ENCODE measurements at places on chromosomes 3 and 15. TPM values are rescaled to one million over a fixed set of nuclear protein-coding genes. Genes with fewer than 3 reads are reported as not detected.

ARID3B gene
- 19.0 TPM for total RNA-seq

DNA sequence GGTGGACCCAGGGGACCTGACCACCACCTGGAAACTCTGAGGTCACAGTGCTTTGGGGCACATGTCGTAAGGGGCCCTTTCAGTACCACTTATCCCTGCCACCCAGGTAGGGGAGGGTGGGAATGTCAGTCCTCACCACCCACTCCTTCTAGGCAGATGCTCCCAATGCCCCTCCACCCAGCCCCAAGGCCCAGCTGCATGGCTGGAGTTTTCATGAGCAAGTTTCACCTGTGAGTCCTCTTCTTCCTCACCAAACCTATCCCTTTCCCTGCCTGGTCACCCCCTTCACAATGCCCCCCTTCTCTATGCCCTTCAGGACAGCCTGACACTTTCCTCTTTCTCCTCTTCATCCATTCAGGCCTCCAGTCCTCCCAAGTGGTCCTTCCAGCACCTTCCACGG is 9.8 kb downstream of the FAM174B start:
- H3K4me1 ChIP-seq, result peaks cover 35% of the 10 kb centered on the region
- H3K4me3 ChIP-seq, result peak overlapping the region; percentile 13
- no peak for DNase-seq

- no peak overlapping the region for H3K4me3 ChIP-seq
- no peaks in the 10 kb centered on the region for H3K4me1 ChIP-seq
- no peaks in the 10 kb centered on the region for H3K36me3 ChIP-seq
- H3K27me3 ChIP-seq, result no peaks in the 10 kb centered on the region
- H3K27ac ChIP-seq, result no peak overlapping the region
Measured at GRCh38 chr15:39799552-39800011, 16.9 kb upstream of the FSIP1 start.

GRCh38 chr3:170180079-170180907 is 1.2 kb downstream of the PHC3 start:
- peaks cover 16% of the 10 kb centered on the region for H3K4me1 ChIP-seq
- H3K36me3 ChIP-seq, result peaks cover 21% of the 10 kb centered on the region
- H3K4me3 ChIP-seq, result peak overlapping the region; percentile 75
- H3K27ac ChIP-seq, result peak overlapping the region; percentile 47
- no peaks in the 10 kb centered on the region for H3K27me3 ChIP-seq
- DNase-seq, result peak; percentile 45

DNA sequence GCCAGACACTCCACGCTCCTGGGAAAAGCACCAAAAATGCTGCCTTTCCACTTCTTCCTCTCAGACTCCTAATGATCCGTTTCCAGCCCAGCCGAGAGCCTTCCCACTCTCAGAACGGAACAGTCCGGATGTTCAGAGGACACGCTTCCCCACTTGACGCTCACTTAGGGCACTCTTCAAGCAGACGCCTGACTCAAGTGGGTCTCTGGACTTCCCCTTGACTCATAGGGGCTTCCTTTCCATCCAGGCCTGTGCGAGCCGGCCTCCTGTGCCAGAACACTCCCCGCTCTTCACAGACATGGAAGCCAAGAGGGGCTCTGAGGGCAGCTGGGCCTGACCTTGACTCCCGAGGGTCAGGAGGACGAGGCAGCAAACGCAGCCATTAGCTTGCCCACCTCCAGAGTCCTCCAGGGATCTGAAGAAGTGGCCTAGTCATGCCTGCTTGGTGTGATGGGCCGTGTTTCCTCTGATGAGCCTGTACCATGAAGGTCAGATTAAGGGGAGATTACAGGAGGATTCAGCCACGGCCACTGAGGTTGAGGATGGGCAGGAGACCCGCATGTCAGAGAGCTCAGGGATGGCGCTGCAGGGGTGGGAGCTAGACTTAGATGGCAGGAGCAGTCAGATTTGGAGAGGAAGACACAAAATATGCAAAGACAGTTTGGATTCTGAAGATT is 114.7 kb upstream of the TLE3 start:
- no peak overlapping the region for H3K27ac ChIP-seq
- no peak overlapping the region for H3K4me3 ChIP-seq
- no peak for DNase-seq
- H3K4me1 ChIP-seq, result no peaks in the 10 kb centered on the region
- H3K36me3 ChIP-seq, result no peaks in the 10 kb centered on the region

GRCh38 chr15:65476903-65477302 is 40.6 kb downstream of the DPP8 start:
- H3K36me3 ChIP-seq, result peaks cover 8% of the 10 kb centered on the region
- no peak overlapping the region for H3K27ac ChIP-seq
- H3K4me1 ChIP-seq, result no peaks in the 10 kb centered on the region
- H3K27me3 ChIP-seq, result no peaks in the 10 kb centered on the region
- no peak overlapping the region for H3K4me3 ChIP-seq
- no peak for DNase-seq

DNA sequence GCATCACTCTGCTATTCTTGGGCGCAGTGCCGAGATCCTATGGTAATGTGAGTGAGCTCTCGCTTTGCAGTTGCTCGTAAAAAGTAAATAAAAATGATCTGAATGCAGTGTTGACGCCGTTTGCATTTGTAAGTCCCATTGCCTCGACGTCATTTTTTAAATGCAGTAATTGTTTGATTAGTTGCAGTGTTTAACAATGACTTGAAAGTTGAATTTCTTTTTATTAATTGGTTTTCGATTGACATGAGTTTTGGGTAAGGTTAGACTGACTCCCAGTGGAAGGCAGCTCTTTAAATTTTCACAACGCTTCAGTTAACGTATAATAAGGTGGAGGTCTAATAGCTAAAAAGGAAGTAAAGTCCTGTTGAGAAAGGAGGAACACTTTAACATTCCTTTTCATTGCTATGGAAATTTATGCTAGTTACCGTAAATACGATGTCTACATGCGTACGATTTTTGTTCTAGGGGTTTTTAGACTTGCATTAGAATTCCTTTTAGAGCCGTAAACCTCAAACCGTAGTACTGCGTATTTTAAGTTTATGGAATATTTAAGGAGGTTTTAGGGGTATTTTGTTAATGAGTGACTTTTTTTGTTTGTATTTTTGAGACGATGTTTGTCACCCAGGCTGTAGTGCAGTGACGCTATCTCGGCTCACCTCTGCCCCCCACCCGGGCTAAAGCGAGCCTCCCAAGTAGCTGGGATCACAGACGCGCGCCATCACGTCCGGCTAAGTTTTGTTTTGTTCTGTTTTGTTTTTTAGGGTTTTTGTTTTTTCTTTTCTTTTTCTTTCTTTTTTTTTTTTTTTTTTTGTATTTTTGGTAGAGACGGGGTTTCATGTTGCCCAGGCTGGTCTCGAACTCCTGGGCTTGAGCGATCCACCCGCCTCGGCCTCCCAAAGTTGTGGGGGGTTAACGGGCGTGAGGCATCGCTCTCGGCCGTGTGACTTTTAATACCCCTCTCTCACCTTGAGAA is 1.4 kb downstream of the MORF4L1 start:
- DNase-seq, result peak; percentile 24
- H3K4me3 ChIP-seq, result peak overlapping the region; percentile 76
- peaks cover 5% of the 10 kb centered on the region for H3K36me3 ChIP-seq
- no peaks in the 10 kb centered on the region for H3K27me3 ChIP-seq
- H3K4me1 ChIP-seq, result peaks cover 31% of the 10 kb centered on the region

- H3K4me3 ChIP-seq, result no peak overlapping the region
- no peak overlapping the region for H3K27ac ChIP-seq
- H3K4me1 ChIP-seq, result peaks cover 52% of the 10 kb centered on the region
- no peaks in the 10 kb centered on the region for H3K36me3 ChIP-seq
- no peak for DNase-seq
Measured at GRCh38 chr15:32685576-32685975, 32.2 kb upstream of the GREM1 start.

DNA sequence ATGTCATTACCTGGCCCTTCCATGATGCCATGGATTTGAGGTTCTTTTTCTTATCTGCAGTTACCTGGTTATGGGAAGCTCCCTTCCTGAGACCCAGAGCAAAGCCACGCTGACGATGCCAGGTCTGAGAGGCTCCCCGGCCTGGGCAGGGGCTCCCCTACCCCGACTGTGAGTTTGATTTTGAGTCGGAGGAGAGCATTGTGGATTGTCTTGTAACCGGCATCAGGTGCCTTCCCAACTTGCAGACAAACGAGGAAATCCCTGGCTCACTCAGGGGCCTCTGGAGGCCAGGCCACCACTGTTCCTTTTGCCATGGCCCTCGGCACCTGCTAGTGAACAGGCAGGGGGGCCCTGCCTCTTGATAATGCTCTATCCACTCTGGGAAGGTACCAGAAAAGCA is 151.4 kb downstream of the ATP10A start:
- no peak overlapping the region for H3K4me3 ChIP-seq
- H3K27ac ChIP-seq, result no peak overlapping the region
- H3K27me3 ChIP-seq, result no peaks in the 10 kb centered on the region
- DNase-seq, result no peak
- H3K4me1 ChIP-seq, result no peaks in the 10 kb centered on the region

NISCH gene
- total RNA-seq, result 65.3 TPM

TMEM266 gene
- not detected for total RNA-seq
